Right lung (tissue), 10 donors: ENCODE measurements at places on chromosomes 13 and 19. TPM values are rescaled to one million over a fixed set of nuclear protein-coding genes. Genes with fewer than 3 reads are reported as not detected.

GRCh38 chr19:7869453-7869909 lies 4.7 kb downstream of the PRR36 start:
- DNase-seq: no peak

- DNase-seq: no peak
Measured at GRCh38 chr13:24275041-24275440, 34.3 kb upstream of the C1QTNF9 start.

DNA sequence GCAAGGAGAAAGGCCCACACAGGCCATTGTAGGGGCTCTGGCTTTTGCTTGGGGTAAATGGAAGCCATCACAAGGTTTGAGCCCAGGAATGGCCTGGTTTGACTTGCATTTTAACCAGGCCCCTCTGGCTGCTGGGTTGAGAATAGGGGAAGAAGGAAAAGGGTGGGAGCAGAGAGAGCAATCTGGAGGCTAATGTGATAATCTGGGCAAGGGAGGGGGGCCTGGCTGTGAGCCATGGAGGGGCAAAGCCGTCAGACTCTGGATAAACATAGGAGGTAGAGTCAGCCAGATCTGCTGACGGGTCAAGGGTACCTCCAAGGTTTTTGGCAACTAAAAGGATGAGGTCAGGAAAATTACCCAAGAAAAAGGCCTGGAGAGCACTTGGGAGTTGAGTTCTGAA lies 41.6 kb downstream of the RFX2 start:
- no peak for DNase-seq

- peak; percentile 34 for DNase-seq
Measured at GRCh38 chr13:95480791-95481780, 71.4 kb upstream of the CLDN10 start.

GRCh38 chr19:30387311-30388115 lies 15.3 kb downstream of the ZNF536 start:
- no peak for DNase-seq

GRCh38 chr13:41597348-41598041 lies 140.1 kb downstream of the RGCC start:
- no peak for DNase-seq

- DNase-seq: no peak
Measured at GRCh38 chr19:46761418-46761831, 15.2 kb upstream of the STRN4 start.

Gene SWSAP1
- 2.2 TPM for polyA plus RNA-seq

DNA sequence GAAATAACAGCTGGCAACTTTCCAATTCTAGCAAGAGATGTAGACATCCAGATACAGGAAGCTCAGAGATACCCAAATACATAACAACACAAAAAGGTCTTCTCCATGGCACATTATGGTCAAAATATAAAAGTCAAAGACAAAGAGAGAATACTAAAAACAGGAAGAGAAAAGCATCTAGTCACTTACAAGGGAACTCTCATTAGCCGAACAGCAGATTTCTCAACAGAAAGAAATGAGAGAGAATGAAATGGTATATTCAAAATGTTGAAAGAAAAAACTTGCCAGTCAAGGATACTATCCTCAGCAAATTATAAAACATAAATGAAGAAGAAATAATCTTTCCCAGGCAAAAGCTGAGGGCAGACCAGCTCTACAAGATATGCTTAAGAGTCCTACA lies 12.4 kb downstream of the ZNF780A start:
- no peak for DNase-seq

DNA sequence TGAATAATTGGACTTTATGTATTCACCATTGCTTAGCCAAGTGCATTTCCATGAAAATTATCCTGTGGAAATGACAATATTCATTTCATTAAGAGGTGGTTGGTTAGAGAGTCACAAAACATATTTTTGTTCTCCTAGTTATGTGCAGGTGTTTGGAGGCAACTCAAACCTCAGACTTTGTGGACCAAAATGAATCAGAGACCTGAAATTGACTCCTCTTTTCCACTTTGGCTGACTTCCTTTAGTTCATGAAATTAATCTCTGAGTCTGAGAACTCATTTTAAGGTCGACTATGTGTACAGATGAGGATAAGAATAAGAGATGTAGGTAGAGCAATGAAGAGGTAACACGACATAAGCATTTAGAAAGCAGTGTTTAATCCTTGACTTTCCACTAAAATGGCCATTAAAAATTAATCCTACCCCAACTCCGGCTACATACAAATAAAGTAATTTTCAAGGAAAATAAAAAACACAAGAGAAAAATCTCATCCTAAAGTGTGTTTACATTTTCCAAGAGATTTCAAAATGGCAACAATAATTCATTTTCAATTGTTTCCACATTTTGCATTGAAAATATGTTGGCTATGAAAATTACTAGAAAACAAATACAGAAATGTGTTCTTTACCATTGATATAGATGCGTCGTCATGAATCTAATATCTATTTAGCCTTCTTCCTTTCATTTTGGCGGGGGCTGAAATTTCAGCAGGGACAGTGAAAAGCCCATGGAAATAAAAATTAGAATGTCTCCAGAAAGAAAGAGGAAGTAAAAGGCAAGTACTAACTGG lies 185.4 kb upstream of the CSNK1A1L start:
- DNase-seq: no peak

GRCh38 chr13:57408312-57408711 lies 223.2 kb upstream of the PCDH17 start:
- DNase-seq: no peak

DNA sequence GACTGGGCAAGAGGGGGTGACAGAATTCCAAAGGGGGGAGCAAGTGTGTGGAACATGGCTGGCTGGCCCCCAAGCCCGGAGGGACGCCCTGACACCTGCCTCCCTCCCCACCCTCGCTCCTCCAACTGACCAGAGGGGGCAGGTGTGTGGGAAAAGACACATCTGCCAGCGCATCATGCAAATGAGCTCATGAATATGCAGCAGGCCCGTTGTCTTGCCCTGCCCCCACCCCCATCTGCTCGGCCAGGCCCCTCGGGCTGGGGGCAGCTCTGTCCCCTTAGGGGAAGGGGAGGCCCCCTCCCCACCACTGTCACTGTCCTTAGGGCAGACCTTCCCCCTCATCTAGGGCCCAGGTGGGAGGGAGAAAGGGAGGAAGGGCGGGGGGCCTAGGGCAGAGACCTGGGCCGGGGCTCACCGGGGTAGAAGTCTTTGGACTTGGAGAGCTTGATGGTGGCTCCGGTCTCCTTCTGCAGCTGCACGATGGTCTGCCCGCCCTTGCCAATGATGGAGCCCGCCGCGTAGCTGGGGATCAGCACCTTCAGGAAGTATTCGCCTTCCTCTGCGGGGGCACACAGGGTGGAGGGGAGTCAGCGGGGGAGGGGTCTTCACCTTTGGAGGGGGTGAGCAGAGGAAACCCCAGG lies 12.9 kb downstream of the NOVA2 start:
- DNase-seq: no peak

Gene NOVA2
- polyA plus RNA-seq: 8.9 TPM

GRCh38 chr13:107650081-107650701 lies 565.1 kb downstream of the LIG4 start:
- peak; percentile 27 for DNase-seq

DNA sequence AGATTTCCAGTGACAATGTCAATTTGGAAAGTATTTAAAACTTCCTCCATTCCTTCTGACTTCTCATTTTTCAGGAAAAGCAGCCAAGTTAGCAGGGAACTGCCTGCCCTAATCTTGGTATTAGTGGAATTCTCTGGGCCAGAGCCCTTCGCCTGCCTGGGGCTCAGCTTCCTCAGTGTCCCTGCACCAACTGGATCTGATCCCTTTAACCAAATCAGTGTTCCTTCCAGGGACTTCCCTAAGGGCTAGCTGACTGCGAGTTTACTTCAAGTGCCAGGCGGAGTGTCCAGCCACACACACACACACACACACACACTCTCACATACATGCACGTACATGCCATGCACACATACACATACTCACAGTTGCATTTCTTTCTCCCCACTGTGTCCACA lies 20.0 kb downstream of the RAB20 start:
- no peak for DNase-seq

DNA sequence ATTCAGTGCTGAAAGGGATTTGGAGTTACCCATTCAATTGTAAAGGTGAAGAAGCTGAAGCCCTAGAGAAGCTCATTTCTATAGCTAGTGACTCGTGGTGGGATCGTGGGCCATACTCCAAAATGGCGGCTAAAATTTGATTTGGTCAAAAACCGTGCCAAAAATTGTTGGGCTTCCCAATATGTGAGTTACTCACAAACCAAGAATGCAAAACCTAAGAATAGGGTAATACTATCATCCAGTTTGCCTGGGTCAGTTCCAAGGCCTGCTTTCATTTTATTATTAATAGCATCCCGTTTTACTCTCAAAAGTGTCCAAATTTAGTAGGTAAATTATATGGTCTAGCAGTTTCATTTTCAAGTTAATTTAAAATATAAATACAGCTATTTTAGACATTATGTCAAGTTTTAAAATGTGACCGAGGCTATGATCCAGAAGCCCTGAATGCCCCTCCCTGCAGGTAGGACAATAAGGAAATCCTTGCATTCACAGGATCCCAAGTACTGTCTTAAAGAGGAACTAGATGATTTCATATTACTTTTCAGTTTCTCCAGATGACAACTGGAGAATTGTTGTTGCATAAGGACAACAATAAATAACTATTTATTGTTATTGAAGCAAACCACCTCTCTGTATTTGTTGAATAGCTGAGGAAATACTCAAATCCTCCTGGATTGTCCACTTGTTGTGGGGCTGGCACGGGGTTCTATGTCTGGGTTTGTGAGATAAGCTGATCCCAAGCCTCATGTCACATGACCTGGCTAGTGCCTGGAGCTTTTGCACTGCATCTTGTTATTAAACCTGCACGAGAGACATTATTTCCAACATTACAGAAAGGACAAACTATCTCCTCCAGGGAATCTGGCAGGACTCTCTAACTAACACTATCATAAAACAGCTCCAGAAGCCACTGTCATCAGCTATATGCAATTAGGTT lies 11.6 kb upstream of the RAP2A start:
- DNase-seq: no peak

DNA sequence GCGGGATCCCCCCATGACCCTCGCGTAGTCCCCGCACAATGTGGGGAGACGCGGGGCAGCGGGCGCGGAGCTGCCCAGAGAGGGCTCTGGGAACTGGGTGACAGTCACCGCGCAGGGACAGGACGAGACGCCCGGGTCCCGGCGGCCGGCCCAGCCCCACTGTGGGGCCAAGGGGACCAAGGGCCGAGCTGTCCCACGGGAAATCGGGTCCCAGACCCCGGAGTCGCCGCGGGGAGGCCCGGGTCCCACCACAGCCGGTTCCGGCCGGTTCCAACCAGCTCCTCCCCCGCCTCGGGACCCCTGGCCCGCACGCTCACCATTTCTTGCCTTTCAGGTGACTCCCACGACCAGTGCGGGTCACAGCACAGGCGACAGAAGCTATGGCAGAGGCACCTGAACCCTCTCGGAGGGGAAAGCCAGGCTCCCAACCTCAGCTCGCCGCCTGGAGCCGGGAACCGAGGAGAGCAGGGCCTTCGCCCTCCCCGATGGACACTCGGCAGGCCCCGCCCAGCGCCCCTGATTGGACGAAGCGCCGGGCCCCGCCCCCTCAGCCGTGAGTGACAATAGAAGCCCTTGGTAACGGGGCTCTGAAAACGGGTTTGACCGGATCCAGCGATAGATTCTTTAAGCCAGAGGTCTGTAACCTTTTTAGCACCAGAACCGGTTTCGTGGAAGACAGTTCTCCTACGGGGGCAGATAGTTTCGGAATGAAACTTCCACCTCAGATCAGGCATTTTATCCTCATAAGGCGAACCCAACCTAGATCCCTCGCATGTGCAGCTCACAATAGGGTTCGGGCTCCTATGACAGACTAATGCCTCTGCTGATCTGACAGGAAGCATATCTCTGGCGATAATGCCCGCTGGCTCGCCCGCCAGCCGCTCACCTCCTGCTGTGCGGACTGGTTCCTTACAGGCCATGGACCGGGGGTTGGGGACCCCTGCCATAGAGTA lies at the start of gene ZNF433:
TSS of gene ZNF433 (minus strand) at position 460 of the 953 bp plus-strand sequence. CDS start at position 320, 140 bp downstream.
- DNase-seq: peak; percentile 92

Gene CALR3
- polyA plus RNA-seq: 0.14 TPM

DNA sequence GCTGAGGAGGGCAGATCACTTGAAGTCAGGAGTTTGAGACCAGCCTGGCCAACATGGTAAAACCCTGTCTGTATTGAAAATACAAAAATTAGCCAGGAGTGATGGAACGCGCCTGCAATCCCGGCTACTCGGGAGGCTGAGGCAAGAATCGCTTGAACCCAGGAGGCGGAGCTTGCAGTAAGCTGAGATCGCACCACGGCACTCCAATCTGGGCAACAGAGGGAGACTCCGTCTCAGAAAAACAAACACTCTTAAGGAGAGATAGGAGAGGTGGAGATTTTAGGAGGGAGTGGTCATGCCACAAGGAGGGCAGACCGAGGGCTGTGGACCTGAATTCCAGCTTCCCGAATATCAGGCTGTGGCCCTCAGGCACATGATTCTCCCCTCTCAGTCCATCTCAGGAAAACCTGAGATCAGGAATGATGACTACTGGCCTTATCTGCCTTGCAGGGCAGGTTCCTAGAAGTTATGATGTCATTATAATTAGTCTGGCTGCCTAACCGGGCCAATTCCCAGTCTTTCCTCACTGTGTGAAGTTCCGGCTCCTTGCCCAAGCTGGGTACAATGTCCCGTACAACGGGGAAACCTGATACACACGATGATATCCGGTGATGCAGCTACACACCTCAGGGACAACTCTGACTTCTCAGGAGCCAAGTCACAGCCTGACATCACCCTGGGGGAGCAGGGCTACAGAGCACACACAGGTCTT lies 2.5 kb downstream of the SLC35E1 start:
- no peak for DNase-seq

Gene TMEM91
- 17.6 TPM for polyA plus RNA-seq

GRCh38 chr13:46377554-46377953 lies 9.5 kb downstream of the RUBCNL start:
- DNase-seq: no peak

Gene FFAR2
- polyA plus RNA-seq: 0.19 TPM

GRCh38 chr13:98352226-98352625 lies 175.2 kb upstream of the RNF113B start:
- DNase-seq: no peak

Gene PTPRS
- polyA plus RNA-seq: 55.4 TPM

GRCh38 chr13:26184791-26185250 lies 37.3 kb downstream of the RNF6 start:
- peak; percentile 54 for DNase-seq

DNA sequence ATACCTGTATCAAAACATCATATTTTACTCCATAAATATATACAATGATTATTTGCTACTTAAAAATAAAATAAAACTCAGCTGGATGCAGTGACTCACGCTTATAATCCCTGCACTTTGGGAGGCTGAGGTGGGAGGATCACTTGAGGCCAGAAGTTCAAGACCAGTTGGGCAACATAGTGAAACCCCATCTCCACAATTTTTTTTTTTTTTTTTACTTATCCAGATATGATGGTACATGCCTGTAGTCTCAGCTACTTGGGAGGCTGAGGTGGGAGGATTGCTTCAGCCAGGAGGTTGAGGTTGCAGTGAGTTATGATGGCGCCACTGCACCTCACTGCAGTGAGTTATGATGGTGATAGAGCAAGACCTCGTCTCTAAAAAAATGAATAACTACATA lies 22.4 kb downstream of the POU2F2 start:
- no peak for DNase-seq

Gene DIRAS1
- 1.3 TPM for polyA plus RNA-seq

- peak; percentile 19 for DNase-seq
Measured at GRCh38 chr19:18225702-18226468, at the start of gene PDE4C. Gene PDE4C, minus strand, starts transcription at chr19:18226438. Its CDS starts 23 bp downstream, at chr19:18226415.

GRCh38 chr13:114080739-114081561 lies 51.5 kb downstream of the RASA3 start:
- no peak for DNase-seq
